ENCODE measurements at places on chromosomes 6 and 20.

DNA sequence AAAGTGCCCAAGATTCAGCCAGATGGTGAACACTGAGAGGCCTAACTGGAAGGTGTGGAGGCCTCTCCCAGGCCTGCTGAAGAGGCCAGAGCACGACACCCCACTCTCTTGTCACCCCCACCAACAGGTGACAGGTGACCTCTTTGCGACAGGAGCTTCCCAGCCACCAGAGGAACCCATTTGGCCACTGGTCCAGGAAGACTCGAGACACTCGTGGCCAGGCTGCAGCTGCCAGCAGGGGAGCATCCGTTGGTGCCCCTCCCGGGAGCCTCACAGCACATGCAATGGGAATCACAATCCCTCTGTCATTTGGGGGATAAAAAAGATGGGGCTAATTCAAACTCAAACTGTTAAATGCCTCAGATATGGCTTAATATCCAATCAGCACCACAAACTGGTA lies 163.4 kb downstream of the INSM1 start:
- DNase-seq: no peak

DNA sequence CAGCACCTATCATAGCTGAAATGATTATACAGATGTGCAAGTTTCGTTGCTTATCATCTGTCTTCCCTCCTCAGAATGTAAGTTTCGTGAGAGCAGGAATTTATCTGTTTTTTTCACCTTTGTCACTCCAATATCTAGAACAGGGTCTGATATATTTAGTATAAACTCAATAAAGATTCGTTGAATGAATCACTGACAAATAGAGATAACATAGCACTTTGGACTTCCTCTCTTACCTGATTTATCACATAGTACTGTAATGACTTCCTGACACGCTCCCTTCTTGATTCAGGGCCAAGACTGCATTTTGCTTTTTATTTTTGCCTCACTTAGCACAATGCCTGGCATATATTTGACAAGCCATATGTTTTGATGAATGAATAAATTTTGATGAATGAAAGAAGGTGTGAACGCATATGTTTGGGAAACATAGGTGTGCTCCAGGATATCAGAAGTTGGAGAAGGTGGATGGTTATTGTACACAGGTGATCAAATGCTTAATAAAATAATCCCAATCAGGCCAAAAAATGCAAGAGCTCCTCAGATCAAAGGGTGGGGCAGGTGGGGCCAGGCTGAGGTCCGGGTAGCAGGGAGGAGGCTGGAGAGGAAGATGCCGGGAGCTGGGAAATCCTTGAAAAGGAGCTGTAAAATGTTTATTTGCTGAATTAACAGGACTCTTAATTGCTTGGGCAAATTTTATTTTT lies 33.0 kb downstream of the PIM1 start:
- no peak for DNase-seq

DNA sequence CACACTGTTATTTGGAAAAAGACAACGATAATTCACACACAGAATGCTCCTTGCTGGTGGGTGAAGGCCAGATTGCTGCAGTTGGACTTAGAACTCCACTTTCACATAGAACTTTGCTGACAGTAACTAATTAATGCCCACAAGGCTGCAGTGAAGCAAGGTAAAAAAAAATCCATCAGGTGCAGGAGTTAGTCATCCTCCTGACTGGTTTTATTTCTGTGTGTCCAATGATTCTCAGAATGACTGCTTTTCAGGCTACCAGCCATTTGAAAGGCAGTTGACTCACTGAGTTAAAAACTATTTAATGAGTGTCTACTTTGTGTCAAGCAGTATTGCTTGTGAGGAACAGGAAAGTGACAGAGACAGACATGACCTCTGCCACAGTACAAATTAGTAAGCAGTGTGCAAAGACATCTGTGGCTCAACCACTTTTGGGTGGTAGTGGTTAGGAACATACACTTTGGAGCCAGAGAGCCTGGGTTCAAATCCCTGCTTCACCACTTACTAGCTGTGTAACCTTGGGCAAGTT lies 41.9 kb downstream of the ELOVL5 start:
- peak; percentile 13 for DNase-seq

- no peak for DNase-seq
These were observed 111.0 kb downstream of the SOBP start for GRCh38 chr6:107600936-107601335.

GRCh38 chr20:23477223-23477622 lies 13.7 kb upstream of the CST8 start:
- no peak for DNase-seq

- no peak for DNase-seq
These were observed 69.9 kb downstream of the SGK1 start for GRCh38 chr6:134247844-134248580.

DNA sequence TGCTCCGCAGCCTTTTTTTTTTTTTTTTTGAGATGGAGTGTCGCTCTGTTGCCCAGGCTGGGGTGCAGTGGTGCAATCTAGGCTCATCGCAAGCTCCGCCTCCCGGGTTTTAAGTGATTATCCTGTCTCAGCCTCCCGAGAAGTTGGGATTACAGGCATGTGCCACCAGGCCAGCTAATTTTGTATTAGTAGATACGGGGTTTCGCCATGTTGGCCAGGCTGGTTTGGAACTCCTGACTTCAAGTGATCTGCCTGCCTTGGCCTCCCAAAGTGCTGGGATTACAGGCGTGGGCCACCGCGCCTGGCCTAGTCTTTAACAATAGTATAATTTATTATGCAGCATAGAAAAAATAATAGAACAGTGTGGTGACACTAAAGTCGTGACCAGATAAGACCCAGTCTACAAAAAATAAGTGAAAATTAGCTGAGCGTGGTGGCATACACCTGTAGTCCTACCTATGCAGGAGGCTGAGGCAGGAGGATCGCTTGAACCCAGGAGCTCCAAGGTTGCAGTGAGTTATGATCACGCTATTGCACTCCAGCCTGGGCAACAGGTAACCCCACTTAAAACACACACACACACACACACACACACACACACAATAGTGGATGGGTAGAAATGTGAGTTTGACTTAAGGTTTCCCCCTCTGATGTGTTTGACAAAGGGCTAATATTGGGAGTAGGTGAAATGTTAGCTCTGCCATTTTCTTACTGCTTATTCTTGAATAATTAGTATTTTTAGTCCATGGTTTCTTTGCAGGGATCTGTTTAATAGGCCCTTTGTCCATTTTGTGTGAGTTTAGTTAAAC lies 6.5 kb downstream of the PIM1 start:
- DNase-seq: no peak

- no peak for DNase-seq
These were observed 56.1 kb downstream of the MACROD2 start for GRCh38 chr20:14051454-14051853.

- DNase-seq: no peak
These were observed 188.3 kb downstream of the SASH1 start for GRCh38 chr6:148530976-148531375.

DNA sequence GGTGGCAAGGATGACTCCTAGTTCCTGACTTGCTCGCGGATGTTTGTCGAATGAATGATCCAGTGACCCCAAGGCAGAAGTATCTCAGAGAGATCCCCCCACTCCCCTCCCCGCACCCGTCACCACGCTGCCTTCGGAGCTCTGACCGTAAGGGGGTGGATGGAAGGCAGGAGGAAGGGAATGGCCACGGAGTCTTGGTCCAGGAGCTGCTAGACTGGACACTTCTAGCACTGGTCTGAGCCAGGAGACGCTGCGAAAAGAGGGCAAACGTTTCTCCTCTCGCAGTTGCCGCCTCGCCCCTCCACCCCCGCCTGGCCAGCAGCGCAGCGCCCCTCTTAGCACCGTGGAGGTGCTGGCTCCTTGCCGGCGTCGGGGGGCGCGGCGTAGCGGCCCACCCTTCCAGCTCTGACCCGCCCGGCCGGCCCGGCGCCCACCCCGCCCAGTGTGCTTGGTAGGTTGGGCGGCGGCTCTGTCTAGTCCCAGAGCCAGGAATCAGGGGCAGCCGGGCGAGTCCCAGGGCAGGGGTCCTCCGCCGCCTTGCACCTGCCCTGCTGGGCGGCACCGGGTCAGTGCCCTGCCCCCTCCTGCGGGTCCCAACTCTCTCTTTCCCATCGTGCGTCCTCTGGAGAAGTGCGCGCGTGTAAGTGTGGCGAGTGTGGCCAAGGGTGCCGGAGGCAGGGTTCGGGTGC lies 2.4 kb upstream of the DBNDD2 start:
- DNase-seq: no peak

DNA sequence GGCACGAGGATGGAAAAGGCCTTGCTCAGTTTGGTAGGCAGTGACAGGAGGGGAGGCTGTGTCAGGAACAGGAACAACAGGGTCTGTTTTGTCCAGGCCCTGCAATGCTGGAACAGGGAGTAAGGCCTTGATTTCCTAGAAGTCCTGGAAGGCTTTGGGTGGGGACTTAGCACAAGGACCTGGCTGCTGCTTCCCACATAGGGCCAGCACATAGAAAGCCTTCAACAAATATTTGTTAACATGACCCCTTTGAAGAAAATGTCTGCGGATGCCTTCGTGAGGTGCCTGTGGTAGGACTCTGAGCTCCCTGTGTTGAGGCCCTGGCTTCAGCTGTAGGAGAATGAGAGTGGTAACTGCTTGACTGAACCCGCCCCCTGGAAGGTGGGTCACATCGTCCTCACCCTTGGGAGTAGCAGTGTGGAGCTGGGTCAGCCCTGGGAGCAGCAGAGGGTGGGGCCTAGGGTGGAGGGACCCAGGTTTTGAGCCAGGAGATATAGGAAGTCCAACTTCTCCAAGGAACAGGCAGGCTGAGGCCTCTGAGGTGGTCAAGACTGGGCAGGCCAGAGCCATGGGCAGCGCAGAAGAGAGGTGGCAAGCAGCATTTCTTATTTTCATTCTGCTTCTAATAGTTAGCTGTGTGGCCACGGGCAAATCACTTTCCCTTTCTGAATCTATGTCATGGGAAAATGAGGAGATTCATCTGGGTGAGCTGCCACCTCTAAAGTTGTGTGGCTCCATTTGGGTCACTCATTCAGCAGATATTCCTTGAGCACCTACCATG lies 50.0 kb downstream of the CNBD2 start:
- DNase-seq: no peak

DNA sequence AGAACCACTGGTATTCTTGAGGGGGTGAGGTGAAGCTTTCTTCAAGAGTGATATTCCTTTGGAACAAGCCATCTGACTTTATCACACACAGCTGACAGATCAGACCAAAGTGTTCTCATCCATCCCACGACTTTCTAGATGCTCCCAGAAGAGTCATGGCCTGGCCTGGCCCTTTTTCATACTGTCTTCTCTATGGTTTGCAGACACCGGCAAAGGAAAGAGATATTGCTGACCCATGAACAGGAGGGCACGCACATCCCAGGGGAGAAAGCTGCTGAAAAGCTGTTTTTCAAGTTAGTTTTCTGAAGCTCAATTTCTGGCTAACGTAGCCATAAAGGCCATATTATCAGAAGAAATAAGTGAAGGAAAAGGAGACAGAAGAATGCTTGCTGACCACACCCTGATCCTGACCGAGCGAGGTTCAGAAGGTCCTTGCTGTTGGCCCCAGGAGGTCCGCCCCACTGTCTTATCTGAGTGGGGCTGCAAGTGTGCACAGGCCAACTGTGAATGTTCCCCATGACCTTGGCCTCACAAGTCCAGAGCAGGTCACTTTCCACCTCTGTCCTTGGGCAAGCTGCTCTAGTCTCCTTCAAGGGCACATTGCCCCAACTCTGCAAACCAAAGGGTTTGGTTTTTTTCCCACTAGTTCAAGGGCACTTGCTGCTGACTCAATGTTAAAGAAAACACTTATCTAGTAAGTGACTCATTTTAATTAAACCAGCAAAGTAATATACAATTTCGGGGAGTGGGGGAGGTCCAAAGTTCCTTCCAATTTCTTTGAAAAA lies 2.0 kb downstream of the ACSS1 start:
- no peak for DNase-seq

- DNase-seq: no peak
These were observed 75.8 kb downstream of the CEP162 start for GRCh38 chr6:84151669-84152068.

- DNase-seq: no peak
These were observed 42.9 kb downstream of the RIOK1 start for GRCh38 chr6:7432391-7433120.

DNA sequence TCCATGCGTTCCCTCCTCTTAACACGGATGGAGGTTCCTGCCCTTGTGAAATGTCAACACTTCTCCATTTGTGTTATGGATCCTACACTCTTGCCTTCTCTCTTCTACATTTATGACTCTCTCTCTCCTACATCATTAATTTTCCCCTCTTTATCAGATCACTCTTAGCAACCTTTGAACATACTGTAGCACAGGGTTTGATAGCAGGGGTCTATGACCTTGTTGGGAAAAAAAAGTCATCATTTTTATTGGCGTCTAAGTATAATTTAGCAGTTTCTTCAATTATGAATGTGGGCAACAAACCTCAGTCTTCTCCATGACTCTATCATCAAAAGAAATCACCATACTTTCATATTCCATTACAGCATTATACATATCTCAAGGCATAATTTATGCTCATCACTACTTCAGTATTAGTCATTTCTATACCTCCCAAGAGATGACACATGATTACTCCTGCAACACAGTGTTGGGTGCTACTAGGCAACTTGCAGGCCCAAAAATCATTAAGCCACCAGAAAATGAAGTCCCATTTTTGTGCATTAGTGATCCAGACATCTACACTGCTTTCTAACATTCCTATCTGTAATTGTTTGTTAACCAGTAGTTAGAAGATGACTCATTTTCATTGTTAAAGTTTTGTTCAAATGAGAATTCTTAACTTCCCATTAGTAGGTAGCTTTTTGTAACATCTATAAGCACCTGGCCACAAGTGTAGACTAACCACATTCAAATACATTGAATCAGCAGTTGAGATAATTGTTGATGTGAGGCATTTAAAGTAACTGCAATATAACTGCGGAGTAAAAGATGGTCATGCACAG lies 9.5 kb downstream of the CYP39A1 start:
- DNase-seq: no peak

DNA sequence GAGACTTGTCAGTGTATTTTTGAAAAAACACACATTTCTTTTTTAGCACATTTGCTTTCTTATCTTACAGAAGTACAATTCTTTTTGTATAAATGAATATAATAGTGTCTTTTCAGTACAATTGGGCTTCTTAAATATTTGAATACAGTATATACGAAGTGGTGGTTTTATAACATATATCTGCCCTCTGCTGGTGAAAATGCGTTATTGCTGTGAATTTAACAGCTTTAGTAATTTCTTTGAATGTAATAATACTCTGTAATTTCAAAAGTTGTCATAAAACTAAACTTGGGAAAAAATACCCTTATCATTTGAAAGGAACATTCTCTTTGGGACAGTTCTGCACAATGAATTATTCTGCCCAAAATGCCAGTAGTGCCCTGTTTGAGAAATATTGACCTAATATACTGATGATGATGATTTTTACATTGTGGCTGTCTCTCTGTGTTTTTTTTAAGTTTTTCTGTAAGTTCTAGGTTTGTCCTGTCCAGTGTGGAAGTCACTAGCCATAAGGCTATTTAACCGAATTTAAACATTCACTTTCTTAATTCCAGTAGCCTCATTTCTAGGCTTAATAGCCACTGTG lies 19.0 kb downstream of the SMAP1 start:
- DNase-seq: no peak

GRCh38 chr6:23511817-23512216 lies 614.2 kb upstream of the NRSN1 start:
- no peak for DNase-seq
